ENCODE measurements at places on chromosomes 2 and 18. TPM values are rescaled to one million over a fixed set of nuclear protein-coding genes. Genes with fewer than 3 reads are reported as not detected.

- H3K4me3 ChIP-seq, result no peak overlapping the region
- DNase-seq, result no peak
- no peak overlapping the region for H3K27ac ChIP-seq
- H3K36me3 ChIP-seq, result peaks cover 3% of the 10 kb centered on the region
- H3K27me3 ChIP-seq, result no peaks in the 10 kb centered on the region
- peaks cover 47% of the 10 kb centered on the region for H3K4me1 ChIP-seq
Observed at GRCh38 chr2:161312996-161313395, 4.8 kb downstream of the PSMD14 start.

DNA sequence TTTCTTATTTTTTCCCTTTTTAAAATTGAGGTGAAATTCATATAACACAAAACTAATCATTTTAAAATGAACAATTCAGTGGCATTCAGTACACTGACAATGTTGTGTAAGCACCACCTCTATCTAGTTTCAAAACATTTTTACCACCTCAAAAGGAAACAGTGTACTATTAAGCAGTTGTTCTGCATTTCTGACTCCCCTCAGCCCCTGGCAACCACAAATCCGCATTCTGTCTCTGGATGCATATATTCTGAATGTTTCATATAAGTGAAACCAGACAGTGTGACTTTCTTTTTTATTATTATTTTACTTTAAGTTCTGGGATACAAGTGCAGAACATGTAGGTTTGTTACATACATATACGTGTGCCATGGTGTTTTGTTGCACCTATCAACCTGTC, 19.2 kb upstream of the TANK start:
- H3K36me3 ChIP-seq, result peaks cover 5% of the 10 kb centered on the region
- no peaks in the 10 kb centered on the region for H3K27me3 ChIP-seq
- no peak overlapping the region for H3K27ac ChIP-seq
- H3K4me3 ChIP-seq, result no peak overlapping the region

DNA sequence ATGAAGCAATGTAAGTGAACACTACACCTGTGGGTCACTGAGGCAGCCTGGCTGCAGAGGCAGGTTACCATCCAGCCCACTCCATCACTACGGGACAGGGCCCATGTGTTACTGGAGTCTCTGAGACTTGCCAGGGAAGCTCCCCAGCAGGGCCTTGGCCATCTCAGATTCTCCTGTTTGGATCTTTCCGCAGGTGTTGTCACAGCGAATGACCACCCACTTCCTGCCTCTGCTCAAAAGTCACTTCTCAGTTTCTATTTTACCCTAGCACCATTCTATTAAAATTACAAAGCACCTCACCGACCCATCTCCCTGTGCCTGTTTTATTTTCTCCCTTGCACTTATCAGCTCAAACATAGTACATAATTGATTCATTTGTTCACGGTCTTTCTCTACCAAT, 34.5 kb upstream of the L3MBTL4 start:
- H3K36me3 ChIP-seq, result no peaks in the 10 kb centered on the region
- no peaks in the 10 kb centered on the region for H3K4me1 ChIP-seq
- no peak for DNase-seq
- H3K4me3 ChIP-seq, result no peak overlapping the region

GRCh38 chr18:26233208-26233607, 7.0 kb downstream of the TAF4B start:
- H3K4me1 ChIP-seq, result no peaks in the 10 kb centered on the region
- H3K27me3 ChIP-seq, result no peaks in the 10 kb centered on the region
- DNase-seq, result no peak
- no peak overlapping the region for H3K4me3 ChIP-seq
- H3K36me3 ChIP-seq, result no peaks in the 10 kb centered on the region

- no peaks in the 10 kb centered on the region for H3K36me3 ChIP-seq
- no peak overlapping the region for H3K27ac ChIP-seq
- H3K4me3 ChIP-seq, result no peak overlapping the region
- no peak for DNase-seq
- peaks cover 5% of the 10 kb centered on the region for H3K27me3 ChIP-seq
- no peaks in the 10 kb centered on the region for H3K4me1 ChIP-seq
Observed at GRCh38 chr18:54850598-54850997, 22.3 kb downstream of the RAB27B start.

- peaks cover 8% of the 10 kb centered on the region for H3K4me1 ChIP-seq
- H3K4me3 ChIP-seq, result no peak overlapping the region
- DNase-seq, result no peak
Observed at GRCh38 chr2:44155666-44156446, 12.8 kb upstream of the PPM1B start.

GRCh38 chr2:18301421-18302139, 258.9 kb downstream of the RDH14 start:
- no peaks in the 10 kb centered on the region for H3K27me3 ChIP-seq
- no peak overlapping the region for H3K4me3 ChIP-seq
- H3K4me1 ChIP-seq, result peaks cover 21% of the 10 kb centered on the region

DNA sequence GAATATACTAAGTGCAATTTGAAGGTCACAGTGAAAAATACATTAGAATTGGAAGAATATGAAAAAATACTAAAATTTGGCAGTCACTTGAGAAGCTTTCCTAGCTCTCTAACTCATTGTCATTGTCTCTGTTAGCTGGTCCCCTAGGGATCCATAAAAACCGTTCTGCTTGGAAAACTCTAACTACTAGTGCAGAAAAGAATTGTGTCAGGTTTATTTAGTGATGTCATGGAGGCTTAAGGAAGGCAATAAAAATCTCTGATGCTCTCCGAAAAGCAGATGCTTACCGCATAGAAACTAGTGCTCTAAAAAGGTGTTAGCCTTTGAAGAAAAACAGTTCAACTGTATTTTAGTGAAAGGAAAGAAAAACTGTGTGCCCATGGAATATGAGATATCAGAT, 150.1 kb upstream of the DLGAP1 start:
- H3K27me3 ChIP-seq, result peaks cover 5% of the 10 kb centered on the region
- H3K36me3 ChIP-seq, result no peaks in the 10 kb centered on the region
- H3K4me3 ChIP-seq, result no peak overlapping the region
- no peak for DNase-seq
- no peak overlapping the region for H3K27ac ChIP-seq

The CKAP2L gene
- total RNA-seq, result 6.1 TPM

GRCh38 chr2:70541481-70542020, 12.1 kb downstream of the TGFA start:
- H3K4me1 ChIP-seq, result peaks cover 4% of the 10 kb centered on the region
- H3K4me3 ChIP-seq, result no peak overlapping the region
- peaks cover 22% of the 10 kb centered on the region for H3K27me3 ChIP-seq

The IL18RAP gene
- total RNA-seq, result not detected

DNA sequence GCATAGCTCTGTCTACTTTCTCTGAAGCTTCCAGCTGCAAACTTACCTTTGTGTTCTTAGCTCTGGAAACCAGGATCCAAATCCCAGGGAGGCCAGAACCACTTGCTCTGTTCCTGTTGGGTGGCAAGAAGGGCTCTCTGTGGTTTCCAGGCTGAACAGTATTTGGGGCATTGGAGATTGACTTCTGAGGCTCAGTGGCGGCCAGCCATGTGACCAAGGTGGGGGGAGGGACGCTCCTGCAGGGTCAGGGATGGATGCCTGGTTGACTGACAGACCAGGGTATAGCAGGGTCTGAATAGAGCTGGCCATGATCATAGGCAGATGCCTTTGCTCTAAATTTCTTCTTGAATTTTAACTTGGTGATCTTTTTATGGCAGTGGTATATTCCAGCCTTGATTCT, 15.1 kb downstream of the SLC4A5 start:
- no peaks in the 10 kb centered on the region for H3K27me3 ChIP-seq
- no peaks in the 10 kb centered on the region for H3K36me3 ChIP-seq
- H3K4me1 ChIP-seq, result no peaks in the 10 kb centered on the region
- no peak overlapping the region for H3K4me3 ChIP-seq

The PLCD4 gene
- 4.1 TPM for total RNA-seq

DNA sequence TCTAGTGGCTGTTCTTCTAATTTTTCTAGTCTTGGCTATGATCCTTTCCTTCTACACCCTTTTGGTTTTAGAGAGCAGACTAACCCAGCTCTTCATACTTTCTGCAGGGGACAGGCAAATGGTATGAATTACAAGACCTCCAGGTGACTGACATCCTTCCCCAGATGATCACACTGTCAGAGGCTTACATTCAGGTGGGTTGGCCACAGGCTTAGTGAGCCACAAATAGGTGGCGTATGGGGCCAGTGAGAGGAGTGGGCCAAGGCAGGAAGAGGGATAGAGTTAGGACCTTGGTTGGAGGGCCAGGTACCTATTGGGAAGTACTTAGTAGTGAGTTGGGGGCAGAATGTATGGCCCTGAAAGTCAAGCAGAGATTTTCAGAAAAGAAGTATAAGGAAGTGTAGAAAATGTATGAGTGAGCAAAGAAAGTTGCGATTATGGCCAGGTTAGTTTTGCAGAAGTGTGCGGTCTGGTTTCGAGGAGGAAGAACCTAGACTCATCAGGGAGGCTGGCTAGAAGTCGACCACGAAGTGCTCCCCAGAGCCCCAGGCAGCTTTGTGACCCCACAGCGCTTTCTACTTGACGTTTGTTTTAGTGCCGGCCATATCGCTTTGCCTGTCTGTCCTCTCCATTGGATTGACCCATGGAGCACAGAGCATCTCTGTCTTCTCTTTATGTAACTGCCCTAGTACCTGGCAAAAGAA, 20.0 kb downstream of the SFTPB start:
- no peak overlapping the region for H3K27ac ChIP-seq
- no peaks in the 10 kb centered on the region for H3K27me3 ChIP-seq
- H3K4me1 ChIP-seq, result peaks cover 17% of the 10 kb centered on the region
- DNase-seq, result no peak

DNA sequence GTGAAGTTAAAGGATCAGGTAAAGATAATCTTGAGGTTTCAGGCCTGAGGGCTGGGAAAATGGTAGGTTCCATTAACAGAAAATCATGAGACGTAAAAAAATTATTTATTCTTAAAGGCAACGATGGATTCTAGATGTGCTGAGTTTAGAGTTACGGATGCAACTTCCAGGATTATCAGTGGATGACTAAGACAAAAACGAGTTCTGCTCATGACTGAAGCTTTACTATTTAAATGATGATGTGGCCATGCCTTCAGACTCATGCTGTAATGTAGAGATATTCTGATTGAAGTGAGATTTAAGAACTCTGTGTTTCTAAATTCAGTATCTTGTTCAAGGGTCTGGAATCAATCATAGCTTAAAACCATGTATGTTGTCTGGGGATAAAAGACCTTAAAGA, 5.0 kb downstream of the TMEM237 start:
- peaks cover 7% of the 10 kb centered on the region for H3K4me1 ChIP-seq
- no peak overlapping the region for H3K27ac ChIP-seq
- peaks cover 17% of the 10 kb centered on the region for H3K36me3 ChIP-seq
- DNase-seq, result no peak

Data from chondrocyte (in vitro differentiated cells).